ENCODE measurements at places on chromosomes 6 and 20. TPM values are rescaled to one million over a fixed set of nuclear protein-coding genes. Genes with fewer than 3 reads are reported as not detected.

- H3K27me3 ChIP-seq, result no peaks in the 10 kb centered on the region
- peaks cover 4% of the 10 kb centered on the region for H3K36me3 ChIP-seq
- no peak overlapping the region for H3K4me3 ChIP-seq
Measured at GRCh38 chr6:158413028-158413427, 100.8 kb downstream of the TULP4 start.

DNA sequence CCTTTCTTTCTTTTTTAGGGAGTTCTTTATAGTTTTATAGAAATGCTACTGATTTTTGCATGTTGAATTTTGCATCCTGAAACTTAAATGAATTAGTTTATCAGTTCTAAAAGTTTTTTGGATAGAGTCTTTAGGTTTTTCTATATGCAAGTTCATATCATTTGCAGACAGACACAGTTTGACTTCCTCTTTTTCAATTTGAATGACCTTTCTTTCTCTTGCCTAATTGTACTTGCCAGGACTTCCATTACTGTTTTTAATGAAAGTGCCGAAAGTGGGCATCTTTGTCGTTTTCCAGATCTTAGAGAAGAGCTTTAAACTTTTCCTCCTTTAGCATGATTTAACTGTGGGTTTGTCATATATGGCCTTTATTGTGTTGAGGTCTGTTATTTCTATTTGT, 21.1 kb upstream of the EDN1 start:
- no peak overlapping the region for H3K4me3 ChIP-seq
- H3K4me1 ChIP-seq, result peaks cover 14% of the 10 kb centered on the region
- no peak overlapping the region for H3K27ac ChIP-seq
- H3K36me3 ChIP-seq, result peaks cover 7% of the 10 kb centered on the region

GRCh38 chr6:22082218-22082617, 214.6 kb downstream of the PRL start:
- no peaks in the 10 kb centered on the region for H3K36me3 ChIP-seq
- H3K27ac ChIP-seq, result no peak overlapping the region
- no peaks in the 10 kb centered on the region for H3K27me3 ChIP-seq
- DNase-seq, result no peak

Gene FAM83D
- total RNA-seq, result 24.9 TPM

Gene SLC22A2
- total RNA-seq, result not detected

Gene GCLC
- total RNA-seq, result 26.5 TPM

DNA sequence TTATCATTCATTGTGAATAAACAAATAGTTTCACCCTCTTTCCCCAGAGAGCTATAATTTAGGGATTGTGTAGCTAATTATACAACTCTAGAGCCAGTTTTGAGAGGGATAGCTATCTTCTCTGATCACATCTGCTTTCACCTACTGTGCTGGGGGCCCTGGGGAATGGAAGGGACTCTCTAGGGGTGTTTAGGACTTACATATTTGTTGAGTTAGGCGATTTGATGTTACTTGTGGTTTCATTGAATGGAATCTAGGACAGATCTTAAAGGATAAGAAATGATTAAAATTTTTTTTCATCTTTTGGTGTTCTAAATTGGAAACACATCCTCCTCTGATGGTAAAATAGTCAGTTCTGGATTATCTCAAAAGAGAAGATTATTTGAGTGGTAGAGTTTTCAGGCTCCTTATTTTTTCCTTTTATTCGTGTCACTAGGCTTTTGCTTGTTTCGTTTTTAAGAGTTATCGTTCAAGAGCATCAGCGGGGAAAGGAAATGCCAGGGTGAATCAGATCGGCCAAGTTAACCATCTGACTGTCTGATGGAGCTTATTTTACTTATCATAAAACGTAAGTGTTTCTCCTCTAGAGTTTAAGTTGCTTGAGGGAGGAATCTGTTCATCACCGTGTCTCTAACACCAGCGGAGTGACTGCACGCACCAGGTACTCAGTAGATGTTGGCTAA, 236.7 kb downstream of the FARS2 start:
- peaks cover 13% of the 10 kb centered on the region for H3K4me1 ChIP-seq
- H3K36me3 ChIP-seq, result peaks cover 5% of the 10 kb centered on the region
- no peak overlapping the region for H3K27ac ChIP-seq
- DNase-seq, result no peak
- no peak overlapping the region for H3K4me3 ChIP-seq
- H3K27me3 ChIP-seq, result no peaks in the 10 kb centered on the region

Gene ATP9A
- total RNA-seq, result 0.05 TPM

Gene PDE10A
- not detected for total RNA-seq

DNA sequence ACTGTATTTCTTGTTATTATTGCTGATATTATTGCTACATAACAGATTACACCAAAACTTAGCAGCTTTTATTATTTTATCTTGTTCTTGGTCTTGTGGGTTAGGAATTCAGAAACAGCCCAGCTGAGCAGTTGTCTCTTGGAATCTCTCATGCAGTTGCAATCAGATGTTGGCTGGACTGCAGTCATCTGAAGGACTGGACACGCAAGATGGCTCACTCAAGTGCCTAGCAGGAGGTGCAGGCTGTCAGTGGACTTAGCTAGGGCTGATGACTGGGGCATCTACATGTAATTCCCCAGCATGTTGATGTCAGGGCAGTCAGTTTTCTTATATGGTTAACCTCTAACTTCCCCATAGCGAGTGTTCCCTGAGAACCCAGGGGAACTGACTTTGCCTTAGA, 128.6 kb upstream of the PLCB4 start:
- no peak overlapping the region for H3K4me3 ChIP-seq
- no peak for DNase-seq
- no peaks in the 10 kb centered on the region for H3K4me1 ChIP-seq

Gene SUMO4
- 10.1 TPM for total RNA-seq

Gene DPPA5
- not detected for total RNA-seq

- DNase-seq, result no peak
- H3K36me3 ChIP-seq, result peaks cover 40% of the 10 kb centered on the region
- peak overlapping the region; percentile 13 for H3K27ac ChIP-seq
- no peak overlapping the region for H3K4me3 ChIP-seq
- no peaks in the 10 kb centered on the region for H3K27me3 ChIP-seq
Measured at GRCh38 chr6:127954082-127954481, 53.2 kb upstream of the THEMIS start.

Gene TBX18
- not detected for total RNA-seq

Gene MEI4
- not detected for total RNA-seq

Gene LSM2
- total RNA-seq, result 123 TPM

DNA sequence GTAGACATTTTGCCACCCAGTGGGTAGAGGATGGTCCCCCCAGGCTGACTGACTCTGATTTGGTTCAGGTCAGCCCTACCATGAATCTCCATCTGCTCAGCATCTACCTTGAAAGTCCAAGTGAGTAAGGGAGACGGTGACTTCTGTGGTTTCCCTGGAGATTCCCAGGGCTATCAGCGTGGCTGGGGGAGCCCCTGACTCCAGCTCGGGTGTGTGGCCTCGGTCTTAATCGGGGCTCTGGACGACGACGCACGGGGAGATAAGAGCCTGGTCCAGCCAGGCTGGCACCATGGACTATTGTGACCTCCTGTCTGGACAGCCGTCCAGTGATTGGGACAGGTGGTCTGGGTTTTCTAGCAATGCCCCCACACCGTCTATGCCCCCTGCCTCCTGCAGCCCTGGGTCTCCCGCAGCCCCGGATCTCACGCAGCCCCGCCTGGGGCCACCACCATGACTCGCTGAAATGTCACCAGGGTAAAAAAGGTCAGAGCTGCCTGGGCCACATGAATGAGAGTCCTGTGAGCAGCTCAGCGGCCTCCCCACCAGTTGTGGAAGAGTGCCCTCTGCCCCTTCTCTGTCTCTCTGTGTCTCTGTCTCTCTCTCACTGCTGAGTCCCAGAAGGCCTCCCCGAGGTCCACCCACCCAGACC, 47.1 kb upstream of the GATA5 start:
- H3K36me3 ChIP-seq, result no peaks in the 10 kb centered on the region
- no peak overlapping the region for H3K4me3 ChIP-seq
- H3K4me1 ChIP-seq, result peaks cover 10% of the 10 kb centered on the region
- peaks cover 2% of the 10 kb centered on the region for H3K27me3 ChIP-seq
- H3K27ac ChIP-seq, result no peak overlapping the region

Gene EEF1A2
- not detected for total RNA-seq

DNA sequence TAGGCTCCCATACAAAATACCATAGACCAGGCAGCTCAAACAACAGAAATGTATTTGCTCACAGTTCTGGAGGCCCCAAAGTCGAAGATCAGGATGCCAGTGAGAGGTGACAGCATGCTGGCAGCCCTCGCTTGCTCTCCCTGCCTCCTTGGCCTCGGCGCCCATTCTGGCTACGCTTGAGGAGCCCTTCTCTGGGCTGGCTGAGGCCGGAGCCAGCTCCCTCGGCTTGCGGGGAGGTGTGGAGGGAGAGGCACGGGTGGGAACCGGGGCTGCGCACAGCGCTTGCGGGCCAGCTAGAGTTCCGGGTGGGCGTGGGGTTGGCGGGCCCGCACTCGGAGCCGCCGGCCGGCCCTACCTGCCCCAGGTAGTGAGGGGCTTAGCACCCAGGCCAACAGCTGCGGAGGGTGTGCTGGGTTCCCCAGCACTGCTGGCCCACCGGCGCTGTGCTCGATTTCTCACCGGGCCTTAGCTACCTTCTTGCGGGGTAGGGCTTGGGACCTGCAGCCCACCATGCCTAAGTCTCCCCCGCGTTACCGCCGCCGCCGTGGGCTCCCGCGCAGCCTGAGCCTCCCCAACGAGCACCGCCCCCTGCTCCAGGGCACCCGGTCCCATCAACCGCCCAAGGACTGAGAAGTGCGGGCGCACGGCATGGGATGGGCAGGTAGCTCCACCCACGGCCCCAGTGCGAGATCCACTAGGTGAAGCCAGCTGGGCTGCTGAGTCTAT, 32.6 kb upstream of the SERPINB9 start:
- no peaks in the 10 kb centered on the region for H3K27me3 ChIP-seq
- H3K4me3 ChIP-seq, result no peak overlapping the region
- no peak for DNase-seq
- peaks cover 49% of the 10 kb centered on the region for H3K4me1 ChIP-seq

DNA sequence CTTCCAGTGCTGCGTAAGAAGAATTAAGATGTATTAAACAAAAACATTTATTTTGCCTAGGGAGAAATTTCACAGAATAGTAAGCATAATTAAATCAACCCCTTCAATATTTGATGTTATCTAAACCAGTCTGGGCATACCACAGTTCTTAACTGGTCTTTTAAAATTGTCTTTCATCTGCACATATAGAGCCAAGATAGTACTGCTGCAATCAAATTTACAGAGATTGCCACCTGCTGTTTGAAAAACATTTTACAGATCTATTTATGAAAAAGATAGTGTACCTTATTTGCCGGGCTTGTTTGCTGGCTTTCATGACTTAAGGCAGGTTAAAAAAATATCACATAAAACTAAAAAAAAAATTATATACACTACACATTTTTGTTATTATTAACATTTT, 323.2 kb downstream of the ADGRB3 start:
- no peaks in the 10 kb centered on the region for H3K4me1 ChIP-seq
- H3K27ac ChIP-seq, result no peak overlapping the region
- DNase-seq, result no peak
- no peak overlapping the region for H3K4me3 ChIP-seq
- no peaks in the 10 kb centered on the region for H3K27me3 ChIP-seq

Gene ZFP64
- 10.4 TPM for total RNA-seq

All from activated CD8-positive, alpha-beta T cell treated with anti-CD3 and anti-CD28 coated beads, Interleukin-2, amount 10 ng/mL, durations not matched to agents 7 days and 5 days (primary cell).